NCI-H1417 (cell line): ENCODE measurements at places on chromosomes 11 and 22.

DNA sequence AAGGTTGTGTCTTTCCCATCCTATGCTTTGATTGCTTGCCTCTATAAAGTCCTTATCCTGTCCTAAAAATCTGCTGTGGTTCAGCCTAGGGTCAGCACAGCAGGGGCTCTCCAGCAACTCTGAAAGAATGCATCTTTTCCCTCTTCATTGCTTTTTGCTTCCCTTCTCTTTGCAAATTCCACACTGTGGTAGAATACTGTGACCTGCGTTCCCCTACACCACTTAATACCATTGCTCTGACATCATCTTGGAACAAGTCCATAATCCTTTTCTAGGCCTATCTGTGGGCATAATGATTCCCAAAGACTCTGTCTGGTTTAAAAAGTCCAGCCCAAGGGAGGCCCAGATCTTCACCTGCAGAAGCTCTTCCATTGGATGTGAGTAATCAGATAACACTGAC lies 177.7 kb downstream of the NAV2 start:
- DNase-seq = no peak

- DNase-seq = peak; percentile 30
Observed at GRCh38 chr11:75422248-75423231, 10.5 kb downstream of the KLHL35 start.

DNA sequence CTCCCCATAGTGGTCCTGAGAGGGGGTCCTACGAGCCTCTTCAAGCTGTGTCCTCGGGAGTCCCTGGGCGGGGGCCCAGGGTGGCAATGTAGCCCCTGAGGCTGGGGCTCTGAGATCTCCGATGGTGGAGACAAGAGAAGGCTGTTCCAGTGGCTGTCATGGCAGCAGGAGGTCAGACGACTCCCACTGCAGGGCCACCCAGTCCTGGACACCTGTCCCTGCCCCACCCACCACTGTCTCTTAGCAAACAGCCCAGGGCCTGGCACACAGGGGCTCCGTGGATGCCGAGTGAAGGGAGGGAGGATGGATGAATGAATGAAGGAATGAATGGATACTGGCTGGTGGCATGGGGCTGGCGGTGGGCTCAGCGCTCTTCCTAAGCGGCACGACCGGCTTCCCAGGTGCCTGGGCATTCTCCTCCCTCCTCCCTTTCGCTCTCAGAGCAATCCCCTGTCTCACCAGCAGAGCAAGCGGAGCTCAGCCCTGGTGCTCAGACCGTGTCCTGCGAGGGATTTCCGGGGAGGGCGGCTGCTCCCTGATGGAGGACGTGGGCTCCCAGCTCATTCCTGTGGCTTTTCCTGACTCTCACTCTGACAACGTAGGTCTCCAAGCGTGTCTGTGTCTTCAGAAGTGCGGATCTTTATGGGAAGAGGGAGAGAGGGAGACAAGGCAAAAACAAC lies 1272.6 kb downstream of the BRD1 start:
- no peak for DNase-seq

DNA sequence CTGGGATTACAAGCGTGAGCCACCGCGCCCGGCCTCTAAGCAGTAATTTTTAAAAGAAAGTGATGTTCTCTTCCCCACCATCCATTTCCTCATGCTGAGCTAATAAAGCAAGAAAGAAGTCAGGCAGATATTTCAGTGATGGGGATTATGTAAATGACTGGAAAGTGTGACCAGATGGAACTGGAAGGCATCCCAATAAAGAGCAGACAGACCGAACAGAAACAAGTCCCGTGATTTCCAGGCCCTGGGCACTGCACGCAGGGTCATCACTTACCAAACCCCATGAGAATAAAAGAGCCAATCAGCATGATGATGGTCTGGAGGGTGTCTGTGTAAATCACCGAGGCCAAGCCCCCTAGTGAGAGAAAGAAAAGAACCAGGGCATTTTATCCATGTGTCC lies 18.2 kb downstream of the SLC5A4 start:
- DNase-seq = peak; percentile 11
